ENCODE measurements at places on chromosomes 5 and 9. TPM values are rescaled to one million over a fixed set of nuclear protein-coding genes. Genes with fewer than 3 reads are reported as not detected.

DNA sequence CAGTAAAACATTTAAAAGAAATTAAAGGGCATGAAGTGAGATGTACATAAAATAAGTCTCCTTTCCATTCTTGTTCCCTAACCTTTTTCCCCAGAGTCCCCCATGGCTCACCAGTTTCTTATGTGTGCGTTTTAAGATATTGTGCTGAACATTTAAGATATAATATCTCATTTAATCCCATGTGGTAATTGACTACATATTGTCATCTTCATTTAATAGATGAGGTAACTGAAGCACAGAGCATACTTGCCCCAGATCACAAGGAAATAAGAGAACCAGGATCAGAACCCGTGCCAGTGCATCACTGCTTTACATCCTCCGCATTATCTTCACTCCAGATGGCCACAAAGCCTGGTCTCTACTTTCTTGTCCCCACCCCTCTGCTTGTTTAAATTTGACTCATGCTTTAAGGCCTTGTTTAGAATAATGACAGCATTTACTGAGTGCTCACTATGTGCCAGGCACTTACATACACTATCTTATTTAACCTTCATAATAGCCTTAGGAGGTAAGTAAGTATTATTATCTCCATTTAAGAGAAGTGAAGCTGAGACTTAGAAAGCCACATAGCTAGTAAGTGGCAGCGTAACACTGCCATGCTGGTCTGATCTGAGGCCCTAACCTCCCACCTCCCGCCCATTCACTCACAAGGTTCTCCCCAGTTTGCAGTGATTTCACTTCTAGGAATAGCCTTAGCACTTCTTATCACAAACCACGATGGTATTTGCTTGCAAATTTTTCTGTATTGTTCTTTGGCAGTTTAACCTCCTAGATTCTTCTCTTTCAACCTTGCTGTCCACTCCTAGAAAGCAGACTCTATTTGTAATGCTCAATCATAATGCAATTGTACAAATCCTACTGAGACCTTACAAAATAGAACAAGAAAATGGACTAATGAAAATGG is 78.4 kb upstream of the IL6ST start:
- H3K36me3 ChIP-seq = no peaks in the 10 kb centered on the region
- DNase-seq = peak; percentile 41
- peaks cover 15% of the 10 kb centered on the region for H3K4me1 ChIP-seq
- no peak overlapping the region for H3K4me3 ChIP-seq
- no peaks in the 10 kb centered on the region for H3K27me3 ChIP-seq

DNA sequence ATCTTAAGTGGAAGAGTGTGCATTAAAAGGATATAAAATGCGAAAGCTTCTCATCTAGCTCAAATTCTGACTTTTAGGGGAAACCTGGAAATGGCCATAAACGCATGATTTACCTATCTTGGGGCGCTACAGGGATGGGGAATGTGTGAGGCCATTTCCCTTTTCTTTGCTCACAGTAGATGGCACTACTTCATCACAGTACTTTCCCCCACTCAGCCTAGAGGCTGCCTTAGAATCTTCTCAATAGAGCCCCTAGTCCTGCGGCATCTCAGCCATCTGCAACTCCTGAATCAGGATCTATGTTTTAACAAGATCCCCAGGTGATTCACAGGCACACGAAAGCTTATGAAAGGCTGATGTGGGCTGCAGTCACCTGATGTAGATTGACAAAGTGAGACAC is 110.8 kb downstream of the LHFPL2 start:
- H3K4me1 ChIP-seq = peaks cover 11% of the 10 kb centered on the region
- no peaks in the 10 kb centered on the region for H3K27me3 ChIP-seq
- peak; percentile 68 for DNase-seq
- no peaks in the 10 kb centered on the region for H3K36me3 ChIP-seq
- H3K4me3 ChIP-seq = no peak overlapping the region

GRCh38 chr5:142408536-142408935 is 83.7 kb upstream of the SPRY4 start:
- H3K27me3 ChIP-seq = no peaks in the 10 kb centered on the region
- H3K4me1 ChIP-seq = 0 out of 2 replicates have a peak, but pooled peaks cover 2% of the 10 kb centered on the region
- H3K27ac ChIP-seq = no peak overlapping the region
- H3K4me3 ChIP-seq = no peak overlapping the region
- DNase-seq = no peak
- no peaks in the 10 kb centered on the region for H3K36me3 ChIP-seq

PCDHGA9 gene
- total RNA-seq = 3.9 TPM

IL9 gene
- not detected for total RNA-seq

SLC1A3 gene
- 1.3 TPM for total RNA-seq

CDX1 gene
- 0.18 TPM for total RNA-seq

All from IMR-90 (cell line).